Stimulated activated CD8-positive, alpha-beta memory T cell treated with anti-CD3 and anti-CD28 coated beads, Interleukin-12 subunit alpha, Interleukin-12 subunit beta, amount 100 ng/mL, for 4 hours (primary cell): ENCODE measurements at places on chromosomes 7 and 10.

DNA sequence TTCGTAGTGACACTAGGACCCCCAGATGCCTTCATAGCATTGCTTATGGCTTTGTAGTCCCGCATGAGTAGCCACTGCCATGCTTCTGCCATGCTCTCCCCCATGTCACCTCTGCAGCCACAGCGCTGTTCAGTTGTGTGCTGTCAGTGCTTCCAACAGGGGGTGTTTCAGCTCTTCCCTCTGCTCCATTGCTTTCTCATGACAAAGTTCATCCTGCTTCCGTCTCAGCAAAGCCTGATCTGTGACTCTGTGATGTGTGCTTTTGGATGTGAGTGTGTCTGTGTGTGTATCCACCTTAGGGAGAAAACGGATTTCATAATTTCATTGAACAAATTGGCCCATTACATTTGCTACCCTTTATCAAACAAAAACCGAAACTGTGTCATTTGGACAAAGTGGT lies 134.9 kb upstream of the SAMD8 start:
- no peak for DNase-seq

DNA sequence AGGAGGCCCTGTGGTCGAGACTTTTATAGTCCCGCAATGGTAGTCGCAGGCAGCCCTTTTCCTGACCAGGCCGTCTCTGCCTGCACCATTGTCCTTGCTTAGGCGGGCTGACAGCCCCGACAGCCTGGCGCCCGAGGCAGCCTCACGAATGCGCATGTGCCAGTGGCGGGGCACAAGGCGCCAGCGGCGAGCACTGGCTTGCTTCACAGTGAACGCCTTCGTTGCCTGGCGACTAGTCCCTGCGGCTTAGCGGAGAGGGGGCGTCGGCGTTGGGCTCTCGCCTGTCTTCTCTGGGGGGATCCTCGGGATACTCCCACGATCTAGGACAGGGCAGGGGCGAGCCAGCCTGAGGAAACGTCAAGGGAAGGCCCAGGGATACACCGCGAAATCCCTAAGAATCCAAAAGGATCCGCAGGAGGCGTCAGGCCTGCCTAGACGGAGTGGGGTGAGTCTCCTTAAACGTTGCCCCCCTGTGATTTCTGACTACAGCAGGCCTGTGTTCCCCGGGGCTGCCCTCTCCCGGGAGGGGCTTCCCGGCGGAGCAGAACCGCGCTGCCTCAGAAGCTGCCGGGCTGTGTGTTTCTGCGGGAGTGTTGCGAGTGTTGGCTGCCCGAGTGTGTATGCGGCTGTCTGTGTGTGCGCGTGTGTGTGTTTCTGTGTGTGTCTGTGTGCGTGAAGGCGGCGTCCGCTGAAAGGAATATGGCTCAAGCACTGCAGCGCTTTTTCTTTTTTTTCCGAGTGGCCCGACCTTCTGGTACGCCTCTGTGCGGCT lies 20.5 kb upstream of the ZNF273 start:
- no peak for DNase-seq

- DNase-seq: no peak
Measured at GRCh38 chr10:35910234-35910633, 268.1 kb upstream of the FZD8 start.

DNA sequence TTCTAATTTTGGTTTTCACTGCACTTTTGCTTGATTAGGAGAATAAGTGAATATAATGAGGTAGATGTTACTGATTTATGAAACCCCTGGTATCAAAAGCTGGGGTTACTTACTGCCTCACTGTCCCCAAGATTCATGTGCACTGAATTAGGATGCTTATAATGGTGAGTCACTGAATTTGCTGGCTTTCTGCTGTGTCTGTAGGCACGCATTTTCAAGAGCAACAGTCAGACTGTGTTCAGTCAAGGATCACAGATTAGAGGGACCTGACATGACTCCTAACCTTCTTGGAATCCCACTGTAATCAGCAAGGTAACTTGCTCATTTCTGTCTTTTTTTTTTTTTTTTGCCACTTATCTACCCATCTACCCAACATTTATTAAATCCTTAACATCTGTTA lies 59.7 kb downstream of the GPR85 start:
- DNase-seq: no peak

DNA sequence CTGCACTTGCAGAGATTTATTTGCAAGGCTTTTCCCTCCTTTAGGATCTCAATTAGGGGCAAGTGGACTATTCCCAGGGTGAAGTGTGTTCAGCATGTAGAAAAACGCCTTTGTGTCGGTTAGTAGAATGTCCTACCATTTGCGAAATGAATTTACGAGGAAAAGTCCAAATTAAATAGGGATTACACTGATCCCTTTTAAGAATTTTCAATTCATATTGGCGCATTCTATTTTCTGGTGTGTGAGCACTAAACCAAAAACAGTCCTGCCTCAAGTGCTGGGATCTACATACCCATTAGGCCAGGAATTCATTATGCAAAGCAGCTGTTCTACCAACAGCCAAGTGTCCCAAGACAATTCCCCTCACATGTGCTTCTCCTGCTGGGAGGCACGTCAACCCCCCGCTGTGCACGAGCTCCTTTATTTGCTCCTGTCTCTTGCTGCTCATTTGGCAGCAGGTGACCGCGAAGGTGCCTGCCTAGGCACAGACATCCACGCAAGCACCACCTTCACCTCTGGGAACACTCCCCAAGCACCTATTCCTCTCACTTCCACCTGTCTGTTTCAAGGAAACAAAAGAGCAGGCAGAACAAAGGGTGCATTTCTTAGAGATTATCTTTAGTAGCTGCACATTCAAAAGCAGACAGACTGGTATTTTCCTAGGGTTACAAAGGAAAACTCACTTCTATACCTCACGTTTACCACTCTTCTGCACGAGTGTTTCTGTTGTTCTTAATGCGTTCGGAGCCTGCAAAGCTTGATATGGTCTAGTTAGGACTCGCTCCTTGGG lies 134.6 kb upstream of the FGFR2 start:
- no peak for DNase-seq

GRCh38 chr10:54866666-54867065 lies 65.6 kb upstream of the PCDH15 start:
- DNase-seq: no peak

- DNase-seq: no peak
Measured at GRCh38 chr10:412109-412508, 276.9 kb downstream of the ZMYND11 start.

DNA sequence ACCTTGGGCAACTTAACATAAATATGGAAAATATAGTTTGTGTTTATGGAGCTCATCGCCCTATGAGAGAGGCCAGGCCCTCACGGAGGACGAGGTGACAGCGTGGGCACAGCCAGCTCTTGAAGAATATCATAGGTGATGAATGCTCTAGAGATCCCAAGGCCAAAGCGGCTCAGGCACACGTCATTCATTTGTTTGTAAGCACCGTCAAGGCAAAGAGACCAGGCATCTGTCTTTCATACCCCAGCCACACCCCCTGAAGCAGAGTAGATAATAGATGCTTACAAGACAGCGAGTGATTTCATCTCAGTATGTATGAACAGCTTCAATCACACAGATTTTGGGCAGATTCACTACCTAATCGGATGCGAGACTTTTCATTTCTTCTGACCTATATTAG lies 242.1 kb upstream of the C7orf33 start:
- DNase-seq: no peak

DNA sequence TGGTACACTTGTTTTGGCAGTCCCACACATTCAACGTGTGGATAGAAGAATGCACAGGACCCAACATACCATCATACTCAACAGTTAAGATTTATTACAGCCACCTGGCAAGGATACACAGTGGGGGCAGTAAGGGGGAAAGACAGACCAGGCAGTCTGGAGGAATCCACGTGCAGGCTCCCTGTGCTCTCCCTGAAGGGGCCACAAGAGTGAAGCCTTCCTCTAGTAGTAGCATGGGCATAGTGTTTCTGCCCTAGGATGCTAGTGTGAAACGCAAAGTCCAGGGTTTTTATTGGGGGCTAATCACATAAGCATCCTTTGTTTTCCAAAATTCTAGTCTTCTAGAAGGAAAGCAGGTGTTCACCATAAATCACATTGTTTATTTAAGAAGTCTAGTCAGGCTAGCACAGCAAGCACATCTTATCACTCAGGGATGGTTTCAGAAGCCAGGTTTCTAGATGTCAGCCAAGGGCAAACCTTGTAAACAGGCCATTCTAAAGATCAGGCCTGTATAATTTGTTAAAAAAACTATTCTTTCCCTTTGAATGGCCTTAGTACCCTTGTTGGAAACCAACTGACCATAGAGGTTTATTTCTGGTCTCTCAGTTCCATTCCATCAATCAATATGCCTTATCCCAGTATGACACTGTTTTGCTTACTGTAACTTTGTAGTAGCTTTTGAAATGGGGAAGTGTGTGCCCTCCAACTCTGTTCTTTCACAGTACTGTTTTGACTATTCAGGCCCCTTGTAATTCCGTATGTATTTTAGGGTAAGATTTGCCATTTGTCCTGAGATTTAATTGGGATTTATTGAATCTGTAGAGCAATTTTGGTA lies 12.4 kb upstream of the TFAM start:
- DNase-seq: no peak

DNA sequence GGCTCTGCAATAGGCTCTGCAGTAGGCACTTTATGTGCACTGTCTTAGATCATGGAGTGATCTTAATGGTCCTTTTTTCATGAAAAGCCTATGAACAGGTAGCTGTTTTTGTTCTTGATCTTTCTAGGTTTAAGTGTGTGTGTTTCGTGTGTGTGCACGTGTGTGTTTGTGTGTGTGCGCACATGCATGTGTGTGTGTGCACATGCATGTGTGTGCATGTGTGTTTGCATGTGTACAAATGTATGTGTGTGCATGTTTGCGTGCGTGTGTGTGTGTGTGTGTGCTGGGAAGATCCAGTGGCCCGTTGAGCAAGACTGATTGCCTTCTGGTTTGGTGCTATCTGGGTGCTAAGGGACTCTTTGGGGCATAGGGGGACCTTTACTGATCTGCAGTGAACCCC lies 334.8 kb downstream of the GLRX3 start:
- DNase-seq: no peak

DNA sequence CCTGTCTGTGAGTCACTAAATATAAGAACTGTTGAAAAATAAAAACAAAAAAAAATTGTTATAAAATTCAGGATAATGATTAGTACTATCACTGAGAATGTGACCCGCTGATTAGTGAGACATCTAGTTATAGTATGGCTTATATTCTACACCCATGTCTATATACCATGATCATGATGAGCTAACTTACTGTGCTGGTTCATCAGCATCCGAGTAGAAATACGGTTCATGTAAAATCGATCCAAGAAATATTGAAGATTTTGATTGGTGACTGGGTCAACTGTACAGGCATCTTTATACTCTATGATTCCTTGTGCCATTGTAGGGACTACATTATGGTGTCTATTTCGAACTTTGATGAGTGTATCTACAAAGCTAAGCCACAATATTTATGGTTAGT lies 3.7 kb downstream of the PDK4 start:
- DNase-seq: no peak

DNA sequence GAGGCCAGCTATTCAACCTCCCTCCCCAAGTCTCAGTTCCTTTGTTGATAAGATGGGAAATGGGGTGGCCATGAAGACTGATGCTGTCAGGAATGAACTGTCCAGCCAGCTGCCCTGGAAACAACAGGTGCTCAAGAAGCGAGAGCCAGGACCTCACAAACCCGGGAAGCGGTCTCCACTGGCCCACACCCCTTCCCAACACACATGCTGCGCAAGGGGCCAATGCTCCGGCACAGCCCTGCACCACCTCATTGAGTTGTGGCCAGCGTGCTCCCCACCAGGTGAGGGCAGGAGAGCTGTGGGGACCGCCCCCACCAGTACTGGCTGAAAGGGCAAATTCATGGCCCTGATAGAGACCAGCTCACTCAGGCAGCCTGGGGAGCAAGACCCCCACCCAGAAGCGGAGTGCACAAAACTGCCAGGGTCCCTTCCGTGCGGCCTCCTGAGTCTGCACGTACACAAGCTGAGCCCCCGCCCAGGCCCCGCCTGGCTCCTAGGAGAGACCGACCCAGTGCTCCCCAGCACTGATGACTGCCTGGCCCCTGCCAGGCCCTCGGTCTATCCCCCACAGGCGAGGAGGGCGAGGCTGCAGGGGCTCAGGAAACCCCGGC lies 216.6 kb downstream of the MAD1L1 start:
- DNase-seq: no peak

GRCh38 chr7:100465299-100465698 lies 1.2 kb upstream of the SPACDR start:
- no peak for DNase-seq
